ENCODE measurements at places on chromosomes 1 and 21. TPM values are rescaled to one million over a fixed set of nuclear protein-coding genes. Genes with fewer than 3 reads are reported as not detected.
A peak's percentile ranks its signal among the peaks of the same experiment; 100 is the strongest.

The SDF4 gene
- total RNA-seq, result 79.0 TPM

The AKNAD1 gene
- not detected for total RNA-seq

The GRHL3 gene
- not detected for total RNA-seq

The FAM89A gene
- total RNA-seq, result 24.3 TPM

The HECTD3 gene
- 57.9 TPM for total RNA-seq

- no peak overlapping the region for H3K27ac ChIP-seq
- H3K36me3 ChIP-seq, result no peaks in the 10 kb centered on the region
- no peaks in the 10 kb centered on the region for H3K4me1 ChIP-seq
- H3K4me3 ChIP-seq, result no peak overlapping the region
These were observed 207.4 kb upstream of the CHRM3 start for GRCh38 chr1:239178961-239179360.

DNA sequence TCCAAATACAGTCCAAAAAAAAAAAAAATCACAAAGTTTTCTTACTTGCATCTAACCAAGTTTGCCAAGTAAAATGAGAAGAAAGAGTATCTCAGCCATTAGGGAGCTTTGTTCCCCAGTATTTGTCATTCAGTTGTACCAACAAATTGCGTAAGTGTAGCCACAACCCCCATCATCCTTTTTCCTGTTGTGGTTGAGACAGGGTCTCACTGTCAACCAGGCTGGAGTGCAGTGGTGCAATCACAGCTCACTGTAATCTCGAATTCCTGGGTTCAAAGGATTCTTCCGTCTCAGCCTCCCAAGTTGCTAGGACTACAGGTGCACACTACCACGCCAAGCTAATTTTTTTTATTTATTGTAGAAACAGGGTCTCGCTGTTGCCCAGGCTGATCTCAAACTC, 9.5 kb downstream of the STX6 start:
- no peak overlapping the region for H3K27ac ChIP-seq
- H3K4me1 ChIP-seq, result peaks cover 65% of the 10 kb centered on the region
- H3K4me3 ChIP-seq, result no peak overlapping the region
- no peaks in the 10 kb centered on the region for H3K27me3 ChIP-seq
- H3K36me3 ChIP-seq, result peaks cover 6% of the 10 kb centered on the region

GRCh38 chr1:41576620-41577019, 92.1 kb upstream of the EDN2 start:
- H3K4me3 ChIP-seq, result no peak overlapping the region
- H3K4me1 ChIP-seq, result no peaks in the 10 kb centered on the region
- no peak overlapping the region for H3K27ac ChIP-seq
- DNase-seq, result no peak

DNA sequence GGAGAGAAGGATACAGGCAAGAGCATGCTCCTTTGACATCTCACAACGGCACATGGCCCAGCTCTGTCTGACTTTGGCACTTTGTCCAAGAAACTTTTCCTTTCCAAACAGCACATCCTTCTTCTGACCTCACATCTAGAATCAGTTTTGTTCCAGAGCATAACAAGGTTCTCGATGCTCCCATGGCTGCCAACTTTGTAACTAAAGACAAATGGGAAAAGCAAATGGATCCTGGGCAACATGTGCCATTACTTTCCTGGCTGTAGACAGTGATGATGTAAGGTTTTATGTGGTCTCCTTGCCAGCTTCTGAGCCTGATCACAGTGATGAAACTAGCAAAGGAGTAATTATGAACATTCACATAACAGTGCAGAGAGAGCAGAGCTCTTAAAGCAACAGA, 171.8 kb upstream of the C1orf87 start:
- H3K36me3 ChIP-seq, result no peaks in the 10 kb centered on the region
- H3K4me3 ChIP-seq, result no peak overlapping the region
- H3K27me3 ChIP-seq, result no peaks in the 10 kb centered on the region
- no peaks in the 10 kb centered on the region for H3K4me1 ChIP-seq

DNA sequence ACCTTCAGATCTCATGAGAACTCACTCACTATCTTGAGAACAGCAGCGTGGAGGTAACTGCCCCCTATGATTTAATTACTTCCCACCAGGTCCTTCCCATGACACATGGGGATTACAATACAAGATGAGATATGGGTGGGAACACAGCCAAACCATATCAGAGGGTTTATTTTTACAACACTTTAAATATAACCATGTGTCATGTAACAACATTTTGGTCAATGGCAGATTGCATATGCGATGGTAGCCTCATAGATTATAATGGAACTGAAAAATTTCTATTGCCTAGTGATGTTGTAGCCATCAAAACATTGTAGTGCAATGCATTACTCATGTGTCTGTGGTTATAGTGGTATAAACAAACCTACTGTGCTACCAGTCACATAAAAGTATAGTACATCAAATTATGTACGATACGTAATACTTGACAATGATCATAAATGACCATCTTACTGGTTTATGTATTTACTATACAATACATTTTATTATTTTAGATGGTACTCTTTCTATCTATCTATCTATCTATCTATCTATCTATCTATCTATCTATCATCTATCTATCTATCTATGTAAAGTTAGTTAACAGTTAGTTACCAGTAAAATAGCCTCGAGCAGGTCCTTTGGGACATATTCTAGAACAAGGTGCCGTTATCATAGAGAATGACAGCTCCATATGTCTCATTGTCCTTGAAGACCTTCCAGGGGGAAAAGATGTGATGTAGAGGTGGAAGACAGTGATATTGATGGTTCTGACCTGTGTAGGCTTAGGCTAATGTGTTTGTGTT, 12.6 kb upstream of the S100B start:
- no peaks in the 10 kb centered on the region for H3K36me3 ChIP-seq
- no peaks in the 10 kb centered on the region for H3K4me1 ChIP-seq
- no peak overlapping the region for H3K4me3 ChIP-seq
- no peak for DNase-seq
- no peaks in the 10 kb centered on the region for H3K27me3 ChIP-seq

GRCh38 chr1:210446479-210446878, 117.8 kb downstream of the HHAT start:
- no peaks in the 10 kb centered on the region for H3K4me1 ChIP-seq
- DNase-seq, result no peak

GRCh38 chr1:11482198-11482597, 3.2 kb downstream of the DISP3 start:
- no peak overlapping the region for H3K27ac ChIP-seq
- H3K4me1 ChIP-seq, result peaks cover 19% of the 10 kb centered on the region
- no peak overlapping the region for H3K4me3 ChIP-seq
- H3K27me3 ChIP-seq, result no peaks in the 10 kb centered on the region
- no peaks in the 10 kb centered on the region for H3K36me3 ChIP-seq
- DNase-seq, result no peak

DNA sequence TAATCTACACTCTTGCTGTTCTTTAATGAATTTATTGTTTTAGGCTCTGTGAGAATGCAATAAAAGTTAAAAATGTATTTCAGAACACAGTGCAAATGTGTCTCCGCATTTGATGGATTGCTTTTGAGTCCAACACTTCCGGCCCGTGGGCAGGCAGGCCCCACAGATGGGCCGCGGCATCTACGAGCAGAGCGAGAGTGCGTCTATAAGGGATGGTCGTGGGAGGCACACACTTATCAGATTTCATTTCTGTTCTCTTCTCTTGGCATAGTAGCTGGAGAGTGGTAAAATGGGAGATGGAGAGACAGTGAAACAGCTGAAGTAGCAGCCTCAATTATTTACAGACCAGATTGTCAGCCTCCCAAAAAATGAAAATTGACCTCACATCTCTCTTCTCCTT, 134.2 kb downstream of the NAV1 start:
- no peak overlapping the region for H3K27ac ChIP-seq
- H3K4me3 ChIP-seq, result no peak overlapping the region
- H3K36me3 ChIP-seq, result no peaks in the 10 kb centered on the region
- DNase-seq, result no peak
- no peaks in the 10 kb centered on the region for H3K27me3 ChIP-seq

DNA sequence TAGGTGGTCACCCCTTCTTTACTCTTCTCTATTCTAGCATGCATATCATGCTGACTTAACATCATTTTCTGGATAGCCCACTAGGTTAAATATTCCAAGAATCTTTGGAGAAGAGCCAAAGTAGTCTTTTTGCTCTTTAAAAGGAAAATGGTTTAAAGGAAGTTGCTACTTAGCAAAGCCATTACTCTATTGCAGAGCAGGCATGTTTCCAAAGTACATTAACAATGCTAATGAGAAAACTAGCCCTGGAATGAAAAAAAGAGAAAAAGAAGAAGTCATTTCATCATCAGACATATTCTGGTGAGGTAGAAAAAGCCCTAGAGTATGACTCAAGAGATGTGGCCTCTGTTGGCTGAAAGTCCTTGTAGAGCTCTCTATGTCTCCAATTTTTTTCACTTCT, 74.0 kb downstream of the NUF2 start:
- no peaks in the 10 kb centered on the region for H3K36me3 ChIP-seq
- no peak overlapping the region for H3K4me3 ChIP-seq
- no peak overlapping the region for H3K27ac ChIP-seq
- no peaks in the 10 kb centered on the region for H3K4me1 ChIP-seq
- H3K27me3 ChIP-seq, result no peaks in the 10 kb centered on the region
- no peak for DNase-seq

GRCh38 chr1:175920381-175920780, 177.0 kb upstream of the TNR start:
- H3K27ac ChIP-seq, result no peak overlapping the region
- no peak for DNase-seq
- H3K27me3 ChIP-seq, result no peaks in the 10 kb centered on the region
- H3K36me3 ChIP-seq, result no peaks in the 10 kb centered on the region
- no peaks in the 10 kb centered on the region for H3K4me1 ChIP-seq
- no peak overlapping the region for H3K4me3 ChIP-seq

GRCh38 chr1:203349166-203349565, 1.8 kb downstream of the FMOD start:
- no peaks in the 10 kb centered on the region for H3K27me3 ChIP-seq
- no peak overlapping the region for H3K4me3 ChIP-seq
- H3K4me1 ChIP-seq, result peaks cover 18% of the 10 kb centered on the region

- H3K36me3 ChIP-seq, result peaks cover 3% of the 10 kb centered on the region
- H3K4me3 ChIP-seq, result peak overlapping the region; percentile 55
- H3K27me3 ChIP-seq, result no peaks in the 10 kb centered on the region
- H3K4me1 ChIP-seq, result peaks cover 67% of the 10 kb centered on the region
- H3K27ac ChIP-seq, result peak overlapping the region; percentile 88
- DNase-seq, result peak; percentile 54
These were observed 898 bp downstream of the MFSD2A start for GRCh38 chr1:39955547-39956539.

DNA sequence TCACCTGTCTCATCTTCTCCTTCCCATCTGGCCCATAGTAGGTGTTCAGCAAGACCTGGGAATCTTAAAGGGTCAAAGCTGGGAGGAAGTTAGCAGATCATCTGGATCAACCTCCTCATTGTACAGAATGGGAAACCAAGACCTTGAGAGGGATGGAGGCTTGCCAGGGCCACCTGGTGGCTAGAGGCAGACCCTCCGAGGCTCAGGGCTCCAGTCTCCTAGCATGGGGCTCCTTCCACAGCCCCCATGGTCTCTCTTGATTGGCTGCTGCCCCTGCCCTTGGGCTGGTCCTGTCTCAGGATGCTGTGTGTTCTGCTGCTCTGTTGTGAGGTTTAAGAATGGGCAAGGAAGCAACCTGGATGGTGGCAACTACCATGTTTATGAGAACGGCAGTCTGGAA, 68.7 kb upstream of the CNTN2 start:
- DNase-seq, result no peak
- no peaks in the 10 kb centered on the region for H3K4me1 ChIP-seq
- no peak overlapping the region for H3K27ac ChIP-seq

DNA sequence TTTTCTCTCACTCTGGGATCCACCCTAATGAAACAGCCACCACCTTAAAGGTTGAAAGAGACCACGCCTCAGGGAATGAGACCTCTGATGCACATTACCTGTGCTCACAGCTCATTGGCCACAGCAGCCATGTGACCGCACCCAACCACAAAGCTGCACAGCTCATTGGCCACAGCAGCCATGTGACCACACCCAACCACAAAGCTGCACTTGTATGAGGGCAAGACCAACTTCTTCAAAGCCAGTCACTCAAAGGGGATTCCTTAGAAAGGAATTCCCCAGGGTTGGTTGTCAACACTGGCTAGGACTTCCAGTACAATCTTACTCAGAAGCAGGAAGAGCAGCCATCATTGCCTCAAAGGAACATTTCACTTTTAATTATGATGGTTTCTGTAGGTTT, 43.6 kb upstream of the PDE9A start:
- H3K4me1 ChIP-seq, result no peaks in the 10 kb centered on the region
- no peaks in the 10 kb centered on the region for H3K27me3 ChIP-seq
- no peak overlapping the region for H3K4me3 ChIP-seq
- H3K27ac ChIP-seq, result no peak overlapping the region

- no peak overlapping the region for H3K27ac ChIP-seq
- no peaks in the 10 kb centered on the region for H3K27me3 ChIP-seq
- no peak for DNase-seq
- no peaks in the 10 kb centered on the region for H3K4me1 ChIP-seq
- H3K36me3 ChIP-seq, result peaks cover 99% of the 10 kb centered on the region
These were observed 15.2 kb upstream of the AGO3 start for GRCh38 chr1:35915693-35916092.

GRCh38 chr1:243264717-243265116, 8.9 kb downstream of the SDCCAG8 start:
- no peaks in the 10 kb centered on the region for H3K27me3 ChIP-seq
- H3K4me1 ChIP-seq, result peaks cover 58% of the 10 kb centered on the region
- no peak overlapping the region for H3K4me3 ChIP-seq
- no peak for DNase-seq

DNA sequence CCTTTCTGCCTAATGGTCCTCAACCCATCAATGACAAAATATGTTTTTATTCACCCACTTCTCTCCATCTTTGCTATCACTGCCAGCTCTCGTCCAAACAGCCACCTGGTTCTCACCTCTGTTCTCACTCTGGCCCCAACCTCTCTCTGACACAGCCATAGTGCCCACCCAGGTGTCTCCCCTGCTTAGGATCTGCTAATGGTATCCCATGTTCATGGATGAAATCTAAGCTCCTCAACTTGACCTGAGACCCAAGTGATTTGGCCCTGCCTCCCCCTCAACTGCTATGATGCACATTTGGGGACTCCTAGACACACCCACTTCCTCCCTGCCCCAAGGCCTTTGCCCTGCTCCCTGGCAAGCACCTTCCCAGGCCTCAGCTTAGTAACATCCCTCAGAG, 25.9 kb downstream of the KIF17 start:
- H3K36me3 ChIP-seq, result no peaks in the 10 kb centered on the region
- no peak overlapping the region for H3K27ac ChIP-seq
- H3K4me1 ChIP-seq, result peaks cover 3% of the 10 kb centered on the region
- no peak for DNase-seq
- no peaks in the 10 kb centered on the region for H3K27me3 ChIP-seq

Measured in upper lobe of left lung (tissue), 6 donors.